ENCODE measurements at places on chromosomes 7 and 10.

- no peak for DNase-seq
Measured at GRCh38 chr10:113108194-113108835, 158.3 kb downstream of the TCF7L2 start.

DNA sequence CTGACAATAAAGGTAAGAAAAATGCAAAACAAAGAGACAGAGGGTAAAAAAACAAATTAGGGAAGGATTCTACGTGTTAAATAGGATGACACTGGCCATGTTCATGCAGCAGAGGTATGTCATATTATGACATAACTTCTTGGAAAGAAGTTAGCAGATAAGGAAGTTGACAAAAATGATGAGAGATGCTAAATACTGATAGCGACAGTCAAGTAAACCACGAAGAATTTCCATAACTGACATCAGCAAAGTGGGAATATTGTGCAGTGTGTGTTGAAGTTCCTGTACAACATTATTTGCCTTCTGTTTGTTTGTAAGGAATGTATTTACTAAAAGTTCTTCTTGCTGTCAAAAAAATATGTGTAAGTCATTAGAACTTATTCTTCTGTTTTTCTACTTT, 29.5 kb downstream of the MDH2 start:
- DNase-seq = peak; percentile 16

- no peak for DNase-seq
Measured at GRCh38 chr7:99424932-99425730, 13.5 kb downstream of the PTCD1 start.

DNA sequence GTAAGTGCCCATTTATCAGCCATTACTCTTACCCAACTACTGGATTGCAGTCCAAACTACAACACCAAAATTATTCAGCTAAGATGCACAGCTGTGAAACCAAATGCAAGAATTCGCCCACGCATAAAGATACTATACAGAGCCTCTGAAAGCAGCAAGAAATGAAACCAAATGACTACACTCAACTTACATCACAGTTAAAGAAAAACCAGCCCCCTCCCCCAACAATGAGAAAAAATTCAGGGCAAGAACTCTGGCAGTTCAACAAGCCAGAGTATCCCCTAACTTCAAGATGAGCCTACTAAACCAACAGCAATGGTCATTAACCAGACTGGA, 209.1 kb upstream of the VWC2 start:
- no peak for DNase-seq

DNA sequence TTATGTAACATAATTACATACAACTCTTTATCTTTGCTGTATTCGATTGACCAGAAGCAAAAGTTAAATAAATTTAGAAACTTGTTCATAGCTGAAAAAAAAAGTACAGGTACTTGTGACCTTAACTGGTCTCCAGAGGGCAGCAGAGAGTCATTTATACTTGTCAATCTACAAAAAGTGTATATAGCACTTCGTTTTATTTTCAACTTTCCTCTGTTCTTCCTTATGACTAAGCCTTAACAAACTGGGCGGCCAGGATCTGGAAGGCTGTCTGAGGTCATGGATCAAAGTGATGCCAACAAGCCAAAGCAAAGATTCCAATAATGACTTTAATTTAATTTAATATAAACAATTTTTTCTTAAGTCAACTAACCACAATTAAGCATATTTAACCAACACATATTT, 29.8 kb downstream of the C10orf67 start:
- no peak for DNase-seq

DNA sequence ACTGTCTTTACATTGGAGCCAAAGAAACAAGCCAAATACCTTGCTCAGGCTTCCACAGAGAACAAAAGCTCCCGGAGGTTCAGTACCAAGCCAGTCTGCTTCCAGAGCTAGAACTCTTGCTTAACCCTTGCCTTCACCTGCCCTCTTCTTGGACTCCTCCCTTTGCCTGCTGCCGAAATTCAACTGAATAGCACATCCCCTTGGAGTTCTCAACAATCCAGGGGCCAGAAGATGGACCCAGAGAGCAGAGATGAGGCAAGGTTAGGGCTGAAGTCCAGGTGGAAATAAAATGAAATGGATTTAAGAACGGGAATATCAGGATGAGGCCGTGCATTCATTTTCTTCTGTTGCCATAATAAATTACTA, 876 bp upstream of the PIK3AP1 start:
- DNase-seq = no peak

GRCh38 chr10:103491729-103492364, 1.7 kb upstream of the NEURL1 start:
- no peak for DNase-seq

DNA sequence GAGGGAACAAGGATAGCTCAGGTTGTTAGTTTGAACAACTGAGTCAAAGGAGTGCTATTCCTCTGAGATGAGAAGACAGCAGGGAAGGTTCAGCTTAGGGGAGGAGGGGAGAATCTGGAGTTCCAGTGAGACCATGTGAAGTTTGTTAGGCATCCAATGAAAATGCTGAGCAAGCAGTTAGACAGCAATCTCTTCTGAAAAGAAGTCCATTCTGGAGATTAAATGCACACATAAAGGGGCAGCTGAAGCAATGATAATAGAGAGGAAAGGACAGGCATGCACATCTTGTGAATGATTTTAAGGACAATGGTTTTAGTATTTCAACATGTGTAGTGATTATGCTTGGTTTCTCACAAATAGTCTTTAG, 89.7 kb upstream of the GHITM start:
- DNase-seq = no peak

DNA sequence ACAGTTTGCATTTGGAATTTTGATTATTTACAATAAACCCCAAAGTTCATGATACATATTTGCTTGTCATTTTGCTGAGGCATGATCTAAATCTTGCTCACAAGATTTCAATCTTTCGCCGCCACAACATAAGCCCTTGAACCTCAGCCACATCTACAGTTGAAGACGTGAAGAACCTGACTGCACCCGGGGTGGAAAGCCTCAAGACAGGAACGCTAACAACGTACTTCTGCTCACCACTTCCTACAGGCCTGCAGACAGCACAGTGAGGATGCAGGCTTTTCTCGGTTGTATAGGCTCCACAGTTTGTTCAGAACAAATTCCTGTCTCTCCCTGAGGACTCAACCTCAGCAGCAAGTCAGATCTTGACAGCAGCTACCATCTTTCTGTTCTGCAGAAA, 393.8 kb upstream of the PRKCQ start:
- no peak for DNase-seq
